ENCODE measurements at places on chromosomes 2 and 18.
A peak's percentile ranks its signal among the peaks of the same experiment; 100 is the strongest.

- DNase-seq: no peak
Observed at GRCh38 chr2:120879431-120880295, 144.0 kb downstream of the GLI2 start.

GRCh38 chr2:42693688-42694479 is 70.1 kb downstream of the OXER1 start:
- DNase-seq: no peak

DNA sequence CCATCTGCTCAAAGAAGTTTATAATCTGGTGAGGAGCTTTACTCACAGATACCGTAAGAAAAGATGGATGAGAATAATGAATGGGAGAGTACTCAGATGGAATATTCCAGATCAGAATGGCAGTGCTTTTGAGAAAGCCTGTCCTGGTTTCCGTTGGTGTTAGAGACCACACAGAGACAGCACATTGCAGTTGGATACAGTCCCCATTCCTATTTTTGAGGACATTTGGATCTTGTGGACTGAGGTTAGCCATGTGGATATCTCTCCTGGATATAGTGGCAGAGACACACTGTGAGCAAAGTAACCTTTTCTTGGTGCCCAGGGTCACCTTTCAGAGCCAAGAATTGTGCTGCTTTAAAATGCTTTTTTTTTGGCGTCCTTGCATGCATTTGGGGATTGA is 63.7 kb downstream of the TANC1 start:
- no peak for DNase-seq

DNA sequence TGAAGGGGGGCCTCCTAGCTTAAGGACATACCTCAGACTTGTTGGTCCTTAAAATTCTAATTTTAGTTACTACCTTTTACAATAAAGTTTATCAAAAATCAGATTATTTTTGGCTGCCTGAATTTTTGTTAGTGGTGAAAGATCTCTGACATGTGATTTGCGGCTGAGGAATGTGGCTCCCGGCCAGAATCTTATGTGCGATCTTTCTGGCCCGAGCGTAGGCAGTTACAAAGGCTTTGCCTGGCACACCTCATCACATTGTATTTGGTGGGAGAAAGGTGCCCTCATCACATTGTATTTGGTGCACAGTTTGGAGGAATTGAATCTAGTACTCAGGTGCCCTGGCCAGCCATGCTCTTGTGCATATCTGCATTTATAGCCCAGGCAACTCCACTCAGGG is 289.1 kb downstream of the GULP1 start:
- no peak for DNase-seq

GRCh38 chr2:40276076-40276475 is 175.8 kb downstream of the SLC8A1 start:
- no peak for DNase-seq

DNA sequence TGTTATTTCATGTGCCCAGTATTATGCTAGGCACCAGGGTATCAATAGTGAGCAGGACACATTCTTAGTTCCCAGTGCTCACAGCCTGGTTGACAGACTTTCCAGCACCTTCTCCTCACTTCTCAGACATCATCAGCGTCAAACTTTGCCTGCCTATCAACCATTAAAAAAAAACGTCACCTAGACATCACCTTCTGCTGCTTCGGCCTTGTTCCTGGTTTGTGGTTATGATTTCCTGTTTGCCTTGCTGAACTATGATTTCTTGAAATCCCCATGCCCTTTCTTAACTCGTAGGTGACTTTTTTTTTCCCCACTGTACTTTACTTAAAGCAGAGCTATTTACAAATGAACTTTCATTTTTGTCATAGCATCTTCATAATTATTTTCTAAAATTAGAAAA is 60.4 kb upstream of the NABP1 start:
- DNase-seq: no peak

DNA sequence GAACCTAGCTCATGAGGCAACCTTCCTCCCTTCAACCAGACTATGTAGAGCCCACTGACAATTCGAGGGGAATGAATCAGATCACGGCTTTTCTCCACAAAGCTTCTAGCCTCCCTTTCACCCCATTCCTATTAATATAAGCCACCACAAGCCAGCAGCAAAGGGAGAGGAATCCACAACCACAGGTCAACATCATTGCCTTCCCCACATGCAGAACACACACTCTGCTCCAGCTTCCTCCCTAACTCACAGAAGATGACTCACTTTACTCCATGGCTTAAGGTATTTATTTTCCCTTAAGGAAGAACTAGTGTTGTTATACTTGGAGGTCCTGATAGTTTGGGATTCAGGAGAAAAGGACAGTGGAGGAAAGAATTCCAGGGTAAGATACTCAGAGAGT is 272.2 kb downstream of the C1D start:
- peak; percentile 88 for DNase-seq

DNA sequence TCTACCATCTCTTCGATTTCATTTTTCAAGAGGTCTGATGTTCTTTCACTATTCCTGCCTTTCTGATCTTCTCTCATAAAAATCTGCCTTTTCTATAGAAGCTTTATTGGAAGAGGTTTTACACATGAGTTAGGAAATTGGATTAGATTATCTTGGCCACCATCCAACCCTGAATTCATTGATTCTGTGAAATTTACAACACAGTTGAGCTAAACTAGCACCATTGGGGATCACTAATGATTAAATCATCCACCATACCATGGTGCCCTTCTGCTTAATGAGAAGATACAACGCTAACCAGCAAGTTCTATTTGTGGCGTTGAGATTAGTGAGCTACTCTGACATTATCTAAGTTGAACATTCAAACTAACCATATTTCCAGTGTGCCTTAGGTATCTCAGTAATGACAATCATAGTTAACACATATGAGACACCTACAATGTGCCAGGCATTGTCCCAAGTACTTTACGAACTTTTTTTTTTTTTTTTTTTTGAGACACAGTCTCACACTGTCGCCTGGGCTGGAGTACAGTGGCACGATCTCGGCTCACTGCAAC is 17.3 kb upstream of the LBH start:
- no peak for DNase-seq

DNA sequence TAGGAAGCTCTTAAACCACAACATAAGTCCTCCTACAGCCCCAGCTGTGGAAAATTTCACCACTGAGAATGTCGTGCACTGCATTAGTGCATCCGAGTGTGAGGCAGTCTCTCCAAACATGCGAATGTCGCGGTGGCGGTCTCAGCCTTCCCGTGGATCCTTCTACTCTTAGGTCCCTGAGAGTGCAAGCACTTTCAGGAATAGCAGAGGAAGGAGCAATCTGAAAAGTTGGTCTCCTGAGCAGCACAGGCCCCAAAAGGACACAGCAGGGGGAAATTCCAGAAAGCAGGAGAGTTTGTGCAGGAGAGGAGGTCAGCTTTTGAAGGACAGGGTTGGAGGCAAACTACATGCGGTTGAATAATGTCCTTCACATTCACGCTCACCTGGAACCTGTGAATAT is 440.5 kb upstream of the SMIM21 start:
- no peak for DNase-seq

- DNase-seq: no peak
Observed at GRCh38 chr2:111182121-111182520, 61.4 kb downstream of the BCL2L11 start.

DNA sequence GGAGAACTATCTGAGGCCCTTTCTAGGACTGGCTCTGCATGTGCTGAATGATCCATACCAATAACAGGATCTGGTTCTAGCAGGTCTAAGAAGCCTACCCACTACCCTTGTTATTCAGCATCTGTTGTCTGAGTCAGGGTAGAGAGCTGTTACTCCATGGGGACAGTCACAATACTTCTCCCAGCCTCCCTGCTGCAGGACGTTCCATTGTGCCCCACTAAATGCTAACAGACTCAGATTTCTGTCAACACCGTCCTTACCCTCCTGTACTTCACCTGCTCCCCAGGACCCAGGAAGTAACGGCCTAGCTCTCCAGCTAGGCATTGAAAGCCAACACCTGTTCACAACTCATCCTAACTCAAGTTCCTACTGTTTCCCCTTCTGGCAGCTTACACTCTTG is 719.7 kb upstream of the ID2 start:
- no peak for DNase-seq

DNA sequence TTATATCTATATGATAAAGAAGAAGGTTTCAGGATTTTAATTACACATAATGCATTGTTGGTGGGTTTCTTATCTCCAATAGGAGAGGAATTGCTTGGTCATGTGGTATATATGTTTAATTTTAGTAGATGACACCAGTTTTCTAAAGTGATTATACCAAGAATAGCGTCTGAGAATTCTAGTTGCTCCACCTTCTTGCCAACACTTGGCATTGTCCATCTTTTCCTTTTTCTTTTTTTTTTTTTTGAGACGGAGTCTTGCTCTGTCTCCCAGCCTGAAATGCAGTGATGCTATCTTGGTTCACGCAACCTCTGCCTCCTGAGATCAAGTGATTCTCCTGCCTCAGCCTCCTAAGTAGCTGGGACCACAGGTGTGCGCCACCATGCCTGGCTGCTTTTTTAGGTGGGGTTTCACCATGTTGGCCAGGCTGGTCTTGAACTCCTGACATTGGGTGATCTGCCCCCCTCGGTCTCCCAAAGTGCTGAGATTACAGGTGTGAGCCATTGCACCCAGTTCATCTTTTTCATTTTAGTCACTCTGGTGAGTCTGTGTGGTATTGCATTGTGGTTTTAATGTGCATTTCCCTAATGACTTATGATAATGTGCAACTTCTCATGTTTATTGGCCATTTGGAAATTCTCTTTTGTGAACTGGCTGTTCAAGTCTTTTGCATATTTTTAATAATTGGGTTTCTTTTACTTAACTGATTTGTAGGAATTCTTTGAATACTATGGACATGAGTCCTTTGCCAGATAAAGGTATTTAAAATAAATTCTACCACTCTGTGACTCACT is 37.3 kb upstream of the ZNF512 start:
- no peak for DNase-seq

DNA sequence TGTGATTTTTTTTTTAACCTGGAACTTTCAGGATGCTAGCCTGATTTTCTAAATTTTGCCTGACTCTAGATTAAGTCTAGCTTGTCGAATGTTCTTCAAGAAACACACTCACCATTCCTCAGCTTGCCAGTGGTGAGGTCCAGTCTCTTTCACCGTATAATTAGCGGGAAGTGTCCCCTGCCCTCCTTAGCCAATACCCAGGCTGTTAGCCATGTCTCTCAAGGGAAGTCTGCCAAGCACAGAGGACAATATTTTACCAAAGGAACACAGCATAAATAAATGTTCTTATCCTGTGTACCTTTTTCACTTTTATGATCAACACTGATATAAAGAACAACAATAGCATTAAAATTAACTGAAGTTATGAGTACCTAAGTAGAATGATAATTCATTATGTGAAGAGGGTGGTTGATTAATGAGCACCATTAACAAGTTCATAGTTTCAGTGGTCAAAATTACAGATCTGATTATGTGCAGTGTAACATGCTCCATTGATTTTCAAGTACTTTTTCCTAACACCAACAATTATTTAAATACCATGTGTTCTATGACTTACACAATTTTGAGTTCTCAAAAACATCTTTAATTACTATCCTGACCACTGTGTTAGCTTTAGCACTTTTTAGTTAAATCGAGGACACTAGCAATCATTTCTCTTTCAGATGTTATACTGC is 445.8 kb upstream of the RAB12 start:
- DNase-seq: no peak

GRCh38 chr2:64989126-64989981 is at the start of gene SLC1A4:
TSS of gene SLC1A4 (plus strand) at chr2:64989399. CDS start at chr2:64989644, 245 bp downstream.
- peak; percentile 65 for DNase-seq

- DNase-seq: peak; percentile 38
Observed at GRCh38 chr2:170324640-170325046, 146.7 kb downstream of the MYO3B start.

DNA sequence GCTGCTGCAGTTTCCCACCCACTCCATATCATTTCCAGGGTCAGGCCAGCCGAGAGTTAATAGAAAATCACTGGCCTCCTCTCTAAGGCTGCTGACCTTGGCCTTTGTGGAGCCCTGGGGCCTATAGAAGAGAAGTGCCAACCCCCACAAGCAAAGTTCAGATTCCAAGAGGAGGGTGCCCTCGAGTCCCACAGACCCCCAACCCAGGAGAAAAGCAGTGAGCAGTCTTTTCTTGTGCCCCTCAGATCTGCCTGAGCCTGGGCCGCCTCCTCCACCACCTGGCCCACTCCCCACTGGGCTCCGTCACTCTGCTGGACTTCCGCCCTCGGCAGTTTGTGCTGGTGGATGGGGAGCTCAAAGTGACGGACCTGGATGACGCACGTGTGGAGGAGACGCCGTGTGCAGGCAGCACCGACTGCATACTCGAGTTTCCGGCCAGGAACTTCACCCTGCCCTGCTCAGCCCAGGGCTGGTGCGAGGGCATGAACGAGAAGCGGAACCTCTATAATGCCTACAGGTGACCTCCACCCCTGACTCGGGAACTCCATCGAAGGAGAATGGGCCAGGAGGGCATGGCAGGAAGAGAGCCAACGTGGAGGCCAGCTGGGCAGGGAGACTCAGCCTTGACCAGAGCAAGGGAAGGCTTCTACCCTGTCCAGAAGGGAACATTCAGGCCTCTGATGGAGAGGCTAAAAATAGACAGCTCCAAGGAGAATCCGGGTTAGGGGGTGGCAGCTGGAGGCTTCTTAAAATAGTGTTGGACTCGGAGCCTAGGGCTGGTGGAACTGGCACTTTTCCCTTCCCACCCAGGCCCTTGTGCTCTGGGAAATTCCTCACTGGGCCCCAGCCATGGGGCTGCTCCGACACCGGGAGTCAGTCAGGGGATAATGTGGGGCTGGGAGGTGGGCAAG is 6.2 kb downstream of the PKDCC start:
- DNase-seq: no peak

DNA sequence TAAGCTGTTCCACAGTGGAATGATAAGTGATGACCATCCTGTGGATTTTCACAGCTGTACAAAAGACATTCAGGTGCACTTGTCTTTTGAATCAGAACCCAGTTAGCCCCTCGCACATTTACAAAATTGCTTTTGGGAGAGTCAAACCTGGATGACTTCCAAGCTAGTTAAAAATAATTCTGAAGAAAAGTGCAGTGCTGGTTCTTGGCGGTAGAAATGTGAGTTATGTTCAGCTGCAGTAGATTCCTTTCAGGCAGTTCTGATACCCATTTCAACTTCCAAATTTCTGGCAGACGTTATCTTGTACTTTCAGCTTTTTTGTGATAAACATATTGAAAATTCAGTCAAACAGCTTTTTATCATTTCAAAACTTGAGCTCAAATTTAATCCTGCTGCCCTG is 324.7 kb downstream of the NRXN1 start:
- DNase-seq: no peak

DNA sequence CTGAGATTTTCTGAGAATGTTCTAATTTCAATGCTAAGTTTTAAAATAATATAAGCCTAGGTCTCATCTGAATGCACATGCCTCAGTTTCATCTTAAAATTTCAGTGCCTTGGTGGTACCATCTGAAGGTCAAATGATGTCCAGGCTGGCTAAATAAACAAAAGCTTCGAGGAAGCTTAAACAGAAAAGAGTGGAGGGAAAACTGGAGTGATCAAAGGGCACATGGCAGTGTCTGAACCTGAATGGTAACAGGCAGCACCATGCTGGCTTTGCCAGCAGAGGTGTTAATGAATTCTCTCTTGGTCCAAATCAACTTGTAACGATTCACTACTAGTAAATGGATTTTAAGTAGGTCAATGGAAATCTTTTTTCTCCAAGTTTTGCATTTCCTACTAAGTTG is 158.4 kb upstream of the MEX3C start:
- DNase-seq: no peak

All from brain microvascular endothelial cell (primary cell).